Midbrain (tissue), 1 donor: ENCODE measurements at places on chromosomes 2 and 18.

DNA sequence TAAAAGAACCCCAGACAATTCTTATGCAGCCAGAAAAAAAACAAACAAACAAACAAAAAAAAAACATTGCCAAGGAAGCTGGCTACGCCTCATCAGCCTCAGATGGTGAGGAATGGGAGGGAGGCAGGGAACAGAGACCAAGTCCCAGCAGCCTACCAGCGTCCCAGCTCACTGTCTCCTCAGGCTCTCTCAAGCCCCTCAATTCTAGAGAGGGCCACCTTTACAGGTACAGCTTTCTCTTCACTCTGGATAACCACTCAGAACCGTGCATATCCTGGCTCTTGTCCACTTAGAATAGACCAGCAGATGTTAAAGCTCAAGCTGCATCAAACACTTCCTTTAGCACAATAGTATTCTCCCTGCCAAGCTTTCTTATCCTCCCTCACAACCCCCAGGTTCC is 263.1 kb upstream of the CHAC2 start:
- DNase-seq, result no peak

DNA sequence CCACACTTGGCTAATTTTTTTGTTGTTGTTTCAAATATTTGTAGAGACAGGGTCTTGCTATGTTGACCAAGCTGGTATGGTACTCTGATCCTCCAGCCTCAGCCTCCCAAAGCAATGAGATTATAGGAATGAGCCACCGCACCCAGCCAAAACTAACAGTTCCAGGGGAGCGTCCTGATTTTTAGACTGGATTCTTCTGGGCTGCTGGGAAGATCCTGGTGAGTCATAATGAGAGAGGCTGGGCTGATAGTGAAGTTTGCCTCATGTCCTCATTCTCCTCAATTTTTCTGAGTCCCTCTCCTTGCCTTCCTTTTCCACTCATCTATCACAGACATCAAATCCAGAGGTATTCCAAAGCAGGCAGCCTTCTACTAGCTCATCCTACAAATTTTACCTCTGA is 81.3 kb downstream of the VSNL1 start:
- DNase-seq, result no peak

DNA sequence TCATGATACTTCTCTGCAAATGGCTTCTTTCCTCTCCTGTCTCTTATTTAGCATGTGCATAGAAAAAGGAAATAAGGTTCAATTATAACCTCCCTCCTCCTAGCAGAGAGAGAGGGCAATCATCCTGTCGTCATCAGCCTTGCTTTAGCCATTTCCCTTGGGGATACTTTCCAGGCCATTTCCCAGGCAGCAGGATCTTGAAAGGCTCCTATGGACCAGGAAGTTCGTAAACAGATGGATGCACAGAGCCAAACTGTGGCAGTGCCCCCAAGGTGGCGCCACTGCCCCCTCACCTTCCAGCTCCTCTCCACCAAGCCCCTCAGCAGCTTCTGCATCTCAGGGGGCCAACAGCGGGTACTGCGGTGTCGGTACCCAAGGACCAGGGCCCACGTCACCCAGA is 157.4 kb downstream of the DTNA start:
- no peak for DNase-seq

- peak; percentile 55 for DNase-seq
Measured at GRCh38 chr18:66495844-66496243, 108.0 kb downstream of the CDH19 start.

- no peak for DNase-seq
Measured at GRCh38 chr2:160109243-160109642, 46.8 kb upstream of the PLA2R1 start.

DNA sequence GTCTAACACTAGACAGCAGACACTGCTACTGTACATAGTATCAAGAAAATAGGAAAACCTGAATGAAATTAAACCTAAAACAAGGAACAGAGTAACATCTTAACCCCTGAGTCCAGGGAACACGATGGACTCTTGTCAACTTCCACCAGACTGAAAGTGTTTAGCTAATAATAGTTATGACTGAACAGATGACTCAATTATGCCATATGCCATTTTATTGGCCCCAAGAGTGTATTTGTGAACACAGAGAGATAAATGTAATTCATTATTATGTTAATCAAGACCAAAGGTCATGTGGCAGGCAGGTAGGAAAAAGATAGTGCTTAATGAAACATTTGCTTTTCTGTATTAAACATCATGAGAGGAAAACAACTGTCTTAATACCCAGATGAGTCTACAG is 58.0 kb downstream of the NYAP2 start:
- DNase-seq, result no peak

DNA sequence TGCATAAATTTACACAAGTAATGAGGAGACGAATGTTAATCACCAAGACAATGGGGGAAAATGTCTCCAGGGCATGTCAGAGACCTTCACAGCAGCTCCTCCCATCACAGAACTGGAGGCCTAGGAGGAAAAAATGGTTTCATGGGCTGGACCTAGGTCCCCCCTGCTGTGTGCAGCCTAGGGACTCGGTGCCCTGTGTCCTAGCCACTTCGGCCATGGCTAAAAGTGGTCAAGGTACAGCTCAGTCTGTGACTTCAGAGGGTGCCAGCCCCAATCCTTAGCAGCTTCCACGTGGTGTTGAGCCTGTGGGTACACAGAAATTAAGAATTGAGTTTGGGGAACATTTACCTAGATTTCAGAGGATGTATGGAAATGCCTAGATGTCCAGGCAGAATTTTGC is 152.2 kb upstream of the KCNJ3 start:
- no peak for DNase-seq

DNA sequence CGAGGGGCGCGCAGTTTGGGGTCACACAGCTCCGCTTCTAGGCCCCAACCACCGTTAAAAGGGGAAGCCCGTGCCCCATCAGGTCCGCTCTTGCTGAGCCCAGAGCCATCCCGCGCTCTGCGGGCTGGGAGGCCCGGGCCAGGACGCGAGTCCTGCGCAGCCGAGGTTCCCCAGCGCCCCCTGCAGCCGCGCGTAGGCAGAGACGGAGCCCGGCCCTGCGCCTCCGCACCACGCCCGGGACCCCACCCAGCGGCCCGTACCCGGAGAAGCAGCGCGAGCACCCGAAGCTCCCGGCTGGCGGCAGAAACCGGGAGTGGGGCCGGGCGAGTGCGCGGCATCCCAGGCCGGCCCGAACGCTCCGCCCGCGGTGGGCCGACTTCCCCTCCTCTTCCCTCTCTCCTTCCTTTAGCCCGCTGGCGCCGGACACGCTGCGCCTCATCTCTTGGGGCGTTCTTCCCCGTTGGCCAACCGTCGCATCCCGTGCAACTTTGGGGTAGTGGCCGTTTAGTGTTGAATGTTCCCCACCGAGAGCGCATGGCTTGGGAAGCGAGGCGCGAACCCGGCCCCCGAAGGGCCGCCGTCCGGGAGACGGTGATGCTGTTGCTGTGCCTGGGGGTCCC is at the start of gene ITGA4:
Gene ITGA4, plus strand, starts transcription at position 266 of the 620 bp plus-strand sequence. Its CDS starts 269 bp downstream, at position 535.
- no peak for DNase-seq

- DNase-seq, result no peak
Measured at GRCh38 chr2:47038656-47039488, 116.2 kb downstream of the STPG4 start.

DNA sequence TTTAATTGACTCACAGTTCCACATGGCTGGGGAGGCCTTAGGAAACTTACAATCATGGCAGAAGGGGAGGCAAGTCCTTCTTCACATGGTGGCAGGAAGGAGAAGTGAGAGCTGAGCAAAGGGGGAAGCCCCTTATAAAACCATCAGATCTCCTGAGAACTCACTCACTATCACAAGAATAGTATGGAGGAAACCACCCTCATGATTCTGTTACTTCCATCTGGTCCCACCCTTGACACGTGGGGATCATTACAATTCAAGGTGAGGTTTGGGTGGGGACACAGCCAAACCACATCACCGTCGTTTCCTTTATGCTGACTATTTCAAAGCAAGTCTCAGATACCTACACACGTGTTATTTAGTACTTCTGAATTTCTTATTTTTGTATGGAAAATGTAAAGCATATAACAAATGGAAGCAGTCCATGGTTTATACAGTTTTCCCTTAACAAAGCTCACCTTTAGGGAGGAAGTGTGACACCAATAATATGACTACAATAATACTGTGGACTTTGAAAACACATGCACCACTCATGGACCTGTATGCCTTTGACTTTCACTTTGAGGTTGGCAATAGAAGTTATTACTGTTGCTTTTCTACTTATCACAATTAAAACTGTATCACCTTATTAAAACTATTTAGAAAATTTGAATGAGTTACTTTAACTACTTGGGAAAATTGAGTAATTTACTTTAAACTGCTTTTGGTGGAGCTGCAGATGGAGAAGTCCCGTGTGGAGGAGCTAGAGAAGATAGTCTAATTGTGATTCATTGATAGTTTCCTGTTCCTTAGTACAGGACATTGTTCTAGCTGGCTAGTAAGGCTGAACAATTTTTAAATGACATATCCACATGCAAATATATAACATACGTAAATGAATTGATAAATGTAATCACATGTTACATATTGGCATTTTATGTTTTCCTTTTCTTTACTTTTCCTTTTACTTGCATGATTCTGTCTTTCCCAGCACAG is 37.3 kb downstream of the MTCL1 start:
- no peak for DNase-seq

DNA sequence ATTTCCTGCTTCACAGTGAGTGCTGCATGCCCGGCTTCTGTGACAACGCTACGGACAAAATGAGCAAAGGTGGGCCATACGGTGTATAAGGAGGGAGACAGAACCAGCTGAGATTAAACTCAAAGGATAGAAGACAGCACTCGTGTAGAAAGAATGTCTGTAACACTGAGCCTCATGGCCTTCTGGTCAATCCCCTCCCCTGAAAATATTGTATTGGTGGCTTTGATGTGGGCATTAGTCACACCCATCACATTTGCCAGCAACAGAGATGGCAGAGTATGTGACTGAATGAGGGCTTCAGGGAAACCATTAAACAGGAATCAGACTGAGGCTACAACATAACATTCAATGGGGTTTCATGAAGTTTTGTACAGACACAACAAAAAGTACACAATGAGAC is 287.8 kb upstream of the CCDC68 start:
- no peak for DNase-seq

DNA sequence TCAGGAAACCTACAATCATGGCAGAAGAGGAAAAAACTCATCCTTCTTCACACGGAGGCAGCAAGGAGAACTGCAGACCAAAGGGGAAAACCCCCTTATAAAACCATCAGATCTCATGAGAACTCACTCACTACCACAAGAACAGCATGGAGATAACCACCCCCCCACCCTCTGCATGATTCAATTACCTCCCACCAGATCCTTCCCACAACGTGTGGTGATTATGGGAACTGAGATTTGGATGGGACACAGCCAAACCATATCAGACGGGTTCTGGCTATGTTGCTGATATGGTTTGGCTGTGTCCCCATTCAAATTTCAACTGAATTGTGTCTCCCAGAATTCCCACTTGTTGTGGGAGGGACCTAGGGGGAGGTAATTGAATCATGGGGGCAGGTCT is 28.7 kb upstream of the CCDC150 start:
- DNase-seq, result no peak

- no peak for DNase-seq
Measured at GRCh38 chr2:230893338-230893737, 28.6 kb downstream of the ITM2C start.

- no peak for DNase-seq
Measured at GRCh38 chr18:2466978-2467377, 104.3 kb downstream of the METTL4 start.

DNA sequence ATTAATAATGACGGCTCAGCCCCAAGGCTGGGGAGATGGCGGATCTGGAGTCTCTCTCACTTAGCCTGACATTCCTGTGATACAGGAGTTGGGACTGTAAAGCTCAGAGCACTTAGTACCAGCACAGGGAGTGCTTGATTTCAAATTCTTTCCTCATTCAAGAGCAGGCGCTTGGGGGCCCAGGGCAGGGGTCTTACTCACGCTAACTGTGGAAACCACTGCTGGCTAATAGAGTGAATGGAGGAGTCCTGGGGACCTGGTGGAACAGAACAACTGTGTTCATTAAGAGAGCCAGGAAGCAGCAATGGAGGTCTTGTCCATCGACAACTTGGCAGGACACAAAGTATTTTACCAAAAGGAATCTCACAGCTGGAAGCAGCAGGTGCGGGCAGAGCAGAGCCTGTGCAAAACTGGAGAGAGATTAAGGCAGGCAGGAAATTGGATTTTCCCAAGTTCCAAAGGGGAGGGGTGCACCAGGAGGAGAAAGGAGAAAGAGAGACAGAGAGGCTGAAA is 358.9 kb downstream of the TNS1 start:
- DNase-seq, result peak; percentile 12

- DNase-seq, result no peak
Measured at GRCh38 chr2:100733391-100734187, 86.3 kb upstream of the NPAS2 start.

- no peak for DNase-seq
Measured at GRCh38 chr2:15389326-15389700, 171.8 kb downstream of the NBAS start.

- no peak for DNase-seq
Measured at GRCh38 chr2:207119048-207119447, 46.7 kb downstream of the KLF7 start.

DNA sequence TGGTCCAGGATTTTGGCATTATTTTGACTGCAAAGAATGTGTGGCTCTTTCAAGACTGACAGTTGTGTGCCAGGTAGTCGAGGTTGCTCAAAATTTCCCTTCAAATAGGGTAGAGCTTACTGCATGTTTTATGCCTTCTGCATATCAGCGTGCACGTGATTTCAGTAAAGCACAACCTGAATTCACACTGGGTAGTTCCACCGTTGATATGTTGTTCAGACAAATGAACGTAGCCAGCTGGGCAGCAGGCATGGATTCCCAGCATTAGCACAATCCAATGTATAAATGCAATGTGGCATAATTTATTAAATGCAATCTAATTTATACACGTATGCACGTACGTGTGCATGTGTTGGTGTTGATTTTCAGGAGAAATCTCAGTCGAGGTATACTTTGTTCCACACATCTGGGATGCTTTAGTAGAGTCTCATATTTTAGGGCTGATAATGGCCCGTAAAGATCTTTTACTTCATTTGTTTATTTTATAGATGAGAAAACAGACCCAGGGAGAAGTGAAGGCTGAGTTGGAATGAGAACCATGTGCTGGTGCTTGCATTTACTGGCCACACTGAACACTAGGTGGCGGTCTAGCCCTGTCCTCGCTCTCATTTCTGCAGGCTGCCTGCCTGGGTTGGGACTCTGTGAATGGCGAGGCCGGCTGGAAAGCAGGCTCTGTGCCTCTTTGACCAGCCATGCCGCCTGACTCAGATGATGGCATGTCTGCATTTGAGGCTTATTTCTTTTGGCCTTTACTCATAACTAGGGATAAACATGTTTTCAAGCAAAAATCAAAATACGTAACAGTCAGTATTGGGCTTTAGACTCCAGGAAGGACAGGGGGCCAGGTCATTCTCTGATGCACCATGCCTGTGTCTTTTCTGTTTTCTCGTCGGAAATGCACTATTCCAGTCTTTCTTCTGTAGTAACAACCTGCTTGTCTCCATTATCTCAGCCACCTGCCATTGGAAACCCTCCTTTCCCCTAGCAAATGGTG is 120.4 kb downstream of the RNF144A start:
- peak; percentile 84 for DNase-seq
